ENCODE measurements at places on chromosomes 12 and 14.

- no peak for DNase-seq
Observed at GRCh38 chr14:68106905-68107304, 287.3 kb downstream of the RAD51B start.

- DNase-seq = no peak
Observed at GRCh38 chr12:18430425-18431048, 169.2 kb downstream of the PIK3C2G start.

- DNase-seq = no peak
Observed at GRCh38 chr12:28223858-28224257, 33.6 kb downstream of the CCDC91 start.

GRCh38 chr12:113907446-113908180, 58.5 kb downstream of the RBM19 start:
- no peak for DNase-seq

GRCh38 chr12:108305520-108305919, 33.6 kb downstream of the CMKLR1 start:
- DNase-seq = no peak

GRCh38 chr12:31928246-31929026, 30.8 kb upstream of the RESF1 start:
- DNase-seq = no peak

- no peak for DNase-seq
Observed at GRCh38 chr12:128755566-128755965, 68.2 kb downstream of the SLC15A4 start.

DNA sequence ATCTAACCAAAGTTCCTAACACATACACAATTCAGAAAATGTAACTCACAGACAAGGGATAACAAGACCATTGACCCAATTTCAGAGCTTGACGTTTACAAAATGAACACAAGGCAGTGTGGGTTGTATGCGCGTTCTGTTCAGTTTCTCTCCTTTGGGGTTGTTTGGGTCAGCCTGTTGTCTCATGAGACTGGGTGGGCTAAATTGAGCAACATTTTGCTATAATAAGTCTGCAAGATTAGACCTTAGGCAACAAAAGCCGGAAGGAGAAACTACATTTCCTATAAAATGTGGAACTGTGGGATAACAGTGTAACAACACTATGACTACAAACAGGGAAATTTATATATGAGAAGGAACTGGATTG, 18.8 kb upstream of the LTA4H start:
- DNase-seq = no peak

DNA sequence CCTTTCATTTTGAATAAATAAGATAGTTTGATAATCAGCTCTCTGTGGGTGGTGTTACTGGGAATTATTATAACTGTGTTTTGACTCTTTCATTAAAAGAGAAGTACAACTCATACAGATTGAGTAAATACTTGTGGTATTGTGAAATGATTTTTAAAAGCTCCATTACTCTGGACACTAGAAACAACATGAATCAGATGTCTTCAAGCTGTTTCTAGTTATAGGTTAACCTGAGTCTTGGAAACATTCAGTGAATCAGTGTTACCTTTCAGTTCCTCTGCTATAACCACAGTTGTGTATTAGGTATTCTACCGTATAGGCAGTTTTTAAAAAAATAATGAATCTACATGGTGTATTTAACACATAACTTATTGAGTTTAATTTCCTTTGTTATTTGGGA, 128.4 kb upstream of the SSTR1 start:
- no peak for DNase-seq

DNA sequence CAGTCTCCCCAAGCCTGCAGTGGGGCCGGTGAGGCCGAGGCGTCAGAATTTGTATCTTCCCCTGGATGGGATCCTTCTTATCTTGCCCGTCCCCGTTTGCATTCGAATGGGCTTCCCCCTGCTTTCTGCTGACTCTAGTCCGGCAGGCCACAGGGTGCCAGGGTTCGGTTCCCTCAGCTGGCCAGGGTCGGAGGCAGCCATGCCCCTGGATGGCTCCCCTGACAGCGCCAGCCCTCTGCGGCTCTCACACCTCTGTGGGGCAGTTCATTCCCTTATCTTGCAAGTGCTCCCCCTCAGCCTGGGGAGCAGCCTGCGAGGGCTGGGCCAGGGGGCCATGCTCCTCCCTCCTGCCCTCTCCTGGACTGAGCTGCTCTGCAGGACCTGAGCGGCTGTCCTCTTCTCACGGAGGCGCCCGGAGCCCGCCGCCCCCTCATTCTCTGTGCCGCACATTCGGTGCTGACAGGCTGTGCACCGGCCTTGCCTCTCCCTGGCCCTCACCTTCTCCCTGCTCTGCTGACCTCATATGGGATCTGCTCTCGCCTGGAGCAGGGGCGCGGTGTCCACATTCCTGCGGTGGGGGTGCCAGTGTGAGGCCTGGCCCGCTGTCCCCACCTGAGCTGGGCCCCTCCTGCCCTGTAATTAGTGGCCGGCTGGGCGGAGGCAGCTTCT, 32.8 kb downstream of the KIF26A start:
- DNase-seq = no peak

DNA sequence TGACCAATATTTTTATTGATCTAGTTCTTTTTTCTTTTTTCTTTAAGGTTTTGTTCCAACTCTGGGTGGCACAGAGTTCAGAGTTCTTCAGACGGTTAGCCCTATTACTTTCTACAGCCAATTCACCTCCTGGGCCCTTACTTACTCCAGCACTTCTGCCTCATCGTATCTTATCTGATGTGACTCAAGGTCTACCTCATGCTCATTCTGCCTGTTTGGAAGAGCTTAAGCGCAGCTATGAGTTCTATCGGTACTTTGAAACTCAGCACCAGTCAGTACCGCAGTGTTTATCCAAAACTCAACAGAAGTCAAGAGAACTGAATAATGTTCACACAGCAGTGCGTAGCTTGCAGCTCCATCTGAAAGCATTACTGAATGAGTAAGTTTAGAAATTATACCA, 64.7 kb downstream of the VEZT start:
- no peak for DNase-seq

DNA sequence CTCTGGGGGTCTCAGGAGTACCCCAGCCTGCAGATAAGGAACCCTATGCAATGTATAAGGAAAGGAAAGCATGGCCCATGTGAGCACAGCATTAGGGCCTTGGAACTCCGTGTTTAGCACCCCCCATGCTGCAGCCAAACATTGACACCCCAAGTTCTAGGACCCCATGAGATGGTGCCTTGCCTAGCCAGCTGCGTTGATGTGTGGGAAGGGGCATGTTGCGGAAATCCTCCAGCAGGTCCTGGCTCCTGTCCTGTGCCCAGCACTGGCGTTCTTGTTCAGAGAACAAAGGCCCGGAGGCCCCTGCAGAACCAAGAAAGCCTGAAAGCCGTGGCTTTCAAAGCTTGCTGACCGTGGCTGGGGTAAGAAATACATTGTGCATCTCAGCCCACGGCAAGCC, 99.4 kb upstream of the DIO3 start:
- no peak for DNase-seq

DNA sequence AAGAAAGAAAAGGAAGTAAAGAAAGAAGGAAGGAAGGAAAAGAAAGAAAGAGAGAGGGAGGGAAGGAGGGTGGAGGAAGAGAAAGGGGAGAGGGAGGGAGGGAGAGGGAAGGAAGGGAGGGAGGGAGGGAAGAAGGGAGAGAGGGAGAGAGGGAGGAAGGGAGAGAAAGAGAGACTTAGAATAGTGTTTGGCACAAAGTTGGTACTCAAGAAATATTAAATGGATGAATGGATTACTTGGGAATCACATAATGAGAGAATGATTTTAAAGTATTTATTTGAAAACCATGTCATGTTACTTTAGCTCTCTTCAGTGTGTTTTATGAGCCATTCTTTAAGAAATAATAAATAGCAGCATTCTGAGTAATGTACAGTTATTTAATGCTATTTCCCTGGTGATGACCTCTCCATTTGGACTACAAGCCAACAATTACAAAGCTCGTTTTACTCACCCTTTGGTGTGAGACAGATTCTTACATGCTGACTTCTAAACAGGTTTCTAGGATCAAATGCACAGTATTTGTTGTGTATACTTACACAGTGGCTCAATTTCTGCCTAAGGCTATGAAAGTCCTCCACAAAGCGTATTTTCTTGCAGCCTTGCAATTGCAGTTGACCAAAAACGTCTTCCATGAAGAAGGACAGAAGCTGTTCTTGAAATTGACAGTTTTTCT, 861 bp downstream of the IL26 start:
- DNase-seq = no peak

GRCh38 chr14:63893701-63894458, 41.1 kb downstream of the SYNE2 start:
- no peak for DNase-seq

DNA sequence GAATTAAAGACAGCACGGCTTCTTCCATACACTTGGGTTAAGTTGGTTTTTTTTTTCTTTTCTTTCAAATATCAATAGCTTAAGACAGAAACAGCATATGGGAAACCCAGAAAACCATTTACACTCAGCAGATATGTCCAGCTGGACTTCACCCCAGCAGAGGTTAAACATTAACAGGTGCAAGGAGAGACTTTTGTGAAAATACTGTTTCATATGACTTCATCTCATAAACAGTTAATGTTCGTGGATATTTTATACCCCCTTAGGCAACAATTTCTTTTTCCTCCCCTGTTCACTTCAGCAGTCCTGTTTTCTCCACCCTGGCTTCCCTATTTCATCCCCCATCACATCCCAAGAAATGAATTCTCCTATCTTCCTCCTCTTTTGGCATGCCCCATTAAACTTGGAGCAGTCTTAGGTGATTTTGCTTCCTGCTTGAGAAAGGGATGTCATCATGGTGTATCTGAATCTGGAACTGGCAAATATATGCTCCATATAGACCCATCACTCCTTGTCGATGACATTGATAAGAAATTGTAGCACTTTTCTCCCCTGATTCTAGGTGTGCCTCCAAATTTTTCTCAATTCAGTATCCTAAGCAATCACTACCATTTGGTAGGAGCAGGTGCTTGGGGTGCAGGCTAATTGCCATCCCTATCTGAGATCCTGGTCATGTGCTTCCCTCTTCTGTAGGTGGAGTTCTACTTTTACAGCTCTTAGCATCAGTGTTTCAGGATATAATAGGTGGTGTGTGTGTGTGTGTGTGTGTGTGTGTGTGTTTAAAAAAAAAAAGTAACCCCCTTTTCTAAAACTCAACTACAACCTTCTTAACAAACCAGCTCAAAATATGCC, 67.9 kb downstream of the BMP4 start:
- no peak for DNase-seq

- DNase-seq = no peak
Observed at GRCh38 chr12:92624236-92624635, 78.6 kb upstream of the PLEKHG7 start.

GRCh38 chr12:98296462-98297079, 218.8 kb upstream of the TMPO start:
- no peak for DNase-seq

- no peak for DNase-seq
Observed at GRCh38 chr12:30573145-30573544, 122.5 kb downstream of the IPO8 start.

DNA sequence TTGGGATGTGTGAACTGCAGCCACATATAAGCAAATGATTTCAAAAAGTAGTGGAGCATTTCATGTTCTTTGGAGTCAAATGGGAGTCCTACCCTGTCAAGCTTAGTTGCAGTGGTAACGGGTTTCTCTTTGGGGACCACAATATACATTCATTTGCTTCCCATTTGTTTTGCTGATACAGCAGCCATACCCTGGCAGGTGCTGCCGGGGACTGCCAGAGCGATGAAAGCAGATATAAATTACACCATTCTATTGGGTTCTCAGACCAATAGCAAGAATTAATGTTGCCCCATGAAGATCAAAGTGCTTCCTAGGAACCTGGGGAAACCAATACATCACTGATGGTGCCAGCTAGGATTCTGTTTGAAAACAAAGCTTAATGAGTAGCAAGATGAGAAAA, 1621.5 kb upstream of the FLRT2 start:
- no peak for DNase-seq

GRCh38 chr12:68903511-68903910, 29.5 kb downstream of the CPM start:
- no peak for DNase-seq

DNA sequence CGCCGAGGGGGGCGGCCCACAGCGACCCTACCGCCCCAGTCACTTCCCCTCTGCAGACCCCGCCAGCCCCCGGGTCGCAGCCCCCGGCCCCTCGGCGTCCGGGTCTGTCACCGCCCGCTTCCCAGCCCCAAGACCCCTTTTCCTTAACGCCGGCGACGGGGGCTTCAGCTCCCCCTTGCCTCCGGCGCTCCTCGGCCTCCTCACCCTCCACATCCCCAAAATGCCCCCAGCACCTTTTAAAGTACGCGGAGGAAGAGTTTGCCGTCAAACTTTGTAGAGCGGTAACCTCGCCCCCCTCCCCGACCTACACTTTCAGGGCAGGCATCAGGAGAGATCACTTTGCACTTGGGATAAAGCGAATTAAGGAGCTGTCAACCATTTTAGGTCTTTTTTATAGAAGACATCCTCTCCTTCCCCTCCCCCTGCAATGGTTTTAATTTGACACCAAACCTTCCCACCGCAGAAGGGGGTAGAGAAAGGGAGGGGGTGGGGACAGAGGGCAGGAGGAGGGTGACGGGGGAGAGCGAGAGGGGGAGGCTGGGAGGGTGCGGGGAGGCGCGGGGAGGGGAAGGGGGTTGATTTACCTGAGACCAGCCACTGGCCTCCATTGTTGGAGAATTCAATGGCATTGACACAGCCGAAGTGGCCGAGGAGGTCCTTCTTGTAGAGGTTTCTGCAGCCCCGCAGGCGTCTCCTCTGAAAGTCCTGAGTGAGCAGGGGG, 578 bp downstream of the DCAF5 start:
- no peak for DNase-seq

- no peak for DNase-seq
Observed at GRCh38 chr14:83019744-83020414, 1486.2 kb upstream of the SEL1L start.

DNA sequence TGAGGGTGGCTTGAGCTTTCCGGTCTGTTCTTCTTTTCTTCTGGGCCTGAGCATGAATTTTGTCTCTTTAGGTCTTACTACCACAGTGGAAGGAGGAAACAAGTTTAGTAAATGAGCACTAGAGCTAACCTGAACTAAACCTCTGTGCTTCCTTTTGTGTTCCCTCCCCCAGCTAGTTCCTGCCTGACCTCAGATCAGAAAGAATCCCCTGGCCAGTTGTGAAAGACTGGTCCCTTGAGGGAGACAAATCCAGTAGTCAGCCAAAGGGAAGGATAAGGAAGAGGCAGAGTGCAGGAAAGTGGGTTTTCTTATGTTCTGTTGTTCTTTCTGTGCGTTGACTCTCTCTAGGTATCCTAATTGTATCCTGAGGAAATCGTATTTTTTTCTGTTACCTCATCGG, 17.5 kb downstream of the ZNF664 start:
- no peak for DNase-seq

GRCh38 chr12:15216036-15216889, 5.0 kb downstream of the RERG start:
- no peak for DNase-seq

GRCh38 chr12:42541965-42542364, 47.6 kb downstream of the PRICKLE1 start:
- DNase-seq = no peak

DNA sequence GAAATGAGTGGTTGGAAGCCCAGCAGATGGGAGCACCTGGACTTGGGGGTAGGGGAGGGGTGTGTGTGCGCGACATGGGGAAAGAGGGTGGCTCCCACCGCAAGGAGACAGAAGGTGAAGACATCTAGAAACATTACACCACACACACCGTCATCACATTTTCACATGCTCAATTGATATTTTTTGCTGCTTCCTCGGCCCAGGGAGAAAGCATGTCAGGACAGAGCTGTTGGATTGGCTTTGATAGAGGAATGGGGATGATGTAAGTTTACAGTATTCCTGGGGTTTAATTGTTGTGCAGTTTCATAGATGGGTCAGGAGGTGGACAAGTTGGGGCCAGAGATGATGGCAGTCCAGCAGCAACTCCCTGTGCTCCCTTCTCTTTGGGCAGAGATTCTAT, 9.2 kb downstream of the GABARAPL1 start:
- no peak for DNase-seq

GRCh38 chr12:94925729-94926128, 77.8 kb downstream of the NDUFA12 start:
- DNase-seq = no peak
